Caki2 (cell line): ENCODE measurements at places on chromosomes 2 and 18. TPM values are rescaled to one million over a fixed set of nuclear protein-coding genes. Genes with fewer than 3 reads are reported as not detected.

CLEC4F gene
- not detected in 2 replicates for total RNA-seq

ANTXR1 gene
- total RNA-seq, result 1.1 and 2.0 TPM in 2 replicates

CHRNG gene
- total RNA-seq, result not detected in 2 replicates

PCARE gene
- total RNA-seq, result not detected in 2 replicates

TOGARAM2 gene
- total RNA-seq, result not detected in 2 replicates

SLC9A2 gene
- 5.8 and 6.2 TPM in 2 replicates for total RNA-seq

IL1RL2 gene
- not detected in 2 replicates for total RNA-seq

DNAJC5G gene
- not detected in 2 replicates for total RNA-seq

GNAL gene
- total RNA-seq, result 3.5 and 10.6 TPM in 2 replicates

KYNU gene
- total RNA-seq, result 132 and 187 TPM in 2 replicates

CXCR1 gene
- total RNA-seq, result not detected in 2 replicates

TEKT4 gene
- not detected in 2 replicates for total RNA-seq

AQP12B gene
- not detected in 2 replicates for total RNA-seq

MATN3 gene
- 2.6 and 3.6 TPM in 2 replicates for total RNA-seq

GTF2A1L gene
- total RNA-seq, result not detected in 2 replicates

RAD51AP2 gene
- total RNA-seq, result not detected in 2 replicates

KCNS3 gene
- total RNA-seq, result 42.2 and 75.3 TPM in 2 replicates

LOXHD1 gene
- not detected in 2 replicates for total RNA-seq

DYNC1I2 gene
- 111 and 124 TPM in 2 replicates for total RNA-seq

FER1L5 gene
- not detected in 2 replicates for total RNA-seq

OSGEPL1 gene
- total RNA-seq, result 11.2 and 25.5 TPM in 2 replicates

FHOD3 gene
- total RNA-seq, result 7.8 and 15.0 TPM in 2 replicates

XIRP2 gene
- total RNA-seq, result not detected in 2 replicates

CDH2 gene
- 82.4 and 83.5 TPM in 2 replicates for total RNA-seq

ELP2 gene
- 64.6 and 91.0 TPM in 2 replicates for total RNA-seq

PAX8 gene
- total RNA-seq, result 50.7 and 89.7 TPM in 2 replicates

MERTK gene
- total RNA-seq, result 1.4 and 9.3 TPM in 2 replicates

ASB1 gene
- 10.2 and 13.3 TPM in 2 replicates for total RNA-seq

ACTG2 gene
- not detected in 2 replicates for total RNA-seq

MEP1B gene
- 0.17 TPM in 1 of 2 replicates, not detected in the other for total RNA-seq

CIB4 gene
- not detected in 2 replicates for total RNA-seq

PROC gene
- 0.44 and 1.7 TPM in 2 replicates for total RNA-seq

PDE11A gene
- total RNA-seq, result 0.57 and 1.3 TPM in 2 replicates

RHBDD1 gene
- total RNA-seq, result 7.4 and 8.6 TPM in 2 replicates

IL36G gene
- not detected in 2 replicates for total RNA-seq

GEN1 gene
- 5.5 and 18.9 TPM in 2 replicates for total RNA-seq

DYNAP gene
- total RNA-seq, result not detected in 2 replicates

KIF1A gene
- 1.2 TPM in 1 of 2 replicates, not detected in the other for total RNA-seq

IL36B gene
- not detected in 2 replicates for total RNA-seq

CMPK2 gene
- total RNA-seq, result 4.2 and 10.7 TPM in 2 replicates

COL4A3 gene
- 3.4 and 3.9 TPM in 2 replicates for total RNA-seq

NDUFS1 gene
- total RNA-seq, result 75.5 and 103 TPM in 2 replicates

SLC5A7 gene
- total RNA-seq, result not detected in 2 replicates

PHOSPHO2 gene
- 7.5 and 10.8 TPM in 2 replicates for total RNA-seq

GAREM2 gene
- 3.0 and 3.6 TPM in 2 replicates for total RNA-seq

IL36RN gene
- total RNA-seq, result not detected in 2 replicates

PROKR1 gene
- total RNA-seq, result not detected in 2 replicates

TUBA3D gene
- not detected in 2 replicates for total RNA-seq

MYL12A gene
- 924 and 1,157 TPM in 2 replicates for total RNA-seq

COX7A2L gene
- total RNA-seq, result 202 and 216 TPM in 2 replicates

NOSTRIN gene
- not detected in 2 replicates for total RNA-seq

OXER1 gene
- total RNA-seq, result not detected in 2 replicates

INO80B gene
- total RNA-seq, result 13.5 and 37.7 TPM in 2 replicates

GATA6 gene
- total RNA-seq, result 6.7 and 8.4 TPM in 2 replicates

CCDC121 gene
- total RNA-seq, result 3.7 and 6.0 TPM in 2 replicates

TANC1 gene
- 7.8 and 9.7 TPM in 2 replicates for total RNA-seq
